ENCODE measurements at places on chromosomes 2 and 18.
A peak's percentile ranks its signal among the peaks of the same experiment; 100 is the strongest.

DNA sequence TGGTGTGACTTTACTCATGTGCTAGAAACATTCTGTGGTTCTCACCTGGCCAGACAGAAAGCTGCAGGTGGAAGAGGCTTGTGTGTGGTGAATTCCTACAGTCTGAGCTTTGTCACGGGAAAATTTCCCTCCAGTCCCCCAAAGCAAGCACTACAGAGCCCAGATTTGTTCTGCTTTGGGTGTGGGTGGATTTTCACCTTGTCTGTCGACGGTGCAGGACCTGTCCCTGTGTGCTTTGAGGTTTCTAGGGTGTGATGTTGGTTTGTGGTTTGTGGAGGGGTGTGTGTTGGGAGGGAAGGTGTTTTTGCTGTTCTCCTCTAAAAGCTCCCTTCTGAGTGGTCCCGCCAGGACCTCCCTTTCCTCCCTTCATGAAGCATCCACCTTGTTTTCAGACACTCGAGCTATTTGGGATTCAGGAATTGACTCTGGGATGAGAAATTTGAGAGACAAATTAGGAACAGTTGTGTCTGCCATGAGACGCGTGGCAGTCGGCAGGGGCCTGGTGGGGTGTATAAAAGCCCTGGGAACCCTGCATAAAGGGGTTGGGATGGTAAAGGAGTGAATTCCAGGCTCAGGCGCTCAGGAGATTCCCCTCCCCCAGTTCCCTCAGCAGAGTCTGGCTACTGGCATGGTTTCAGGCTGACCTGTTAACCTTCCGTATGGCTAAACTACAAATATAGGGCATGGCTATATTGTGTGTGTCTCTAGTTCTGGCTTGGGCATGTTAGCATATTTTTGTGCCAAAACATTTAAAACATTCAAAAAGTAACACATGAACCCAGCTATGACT, 65.5 kb downstream of the DGKD start:
- no peak for DNase-seq

- DNase-seq, result peak; percentile 79
These were observed 101.9 kb downstream of the DNER start for GRCh38 chr2:229612384-229612971.

GRCh38 chr2:30692829-30693275, 114.4 kb downstream of the CAPN13 start:
- DNase-seq, result no peak

GRCh38 chr2:71613953-71614925, 160.9 kb downstream of the DYSF start:
- DNase-seq, result no peak

GRCh38 chr2:137190411-137191195, 425.3 kb downstream of the THSD7B start:
- DNase-seq, result no peak

GRCh38 chr18:66013969-66014368, 263.2 kb downstream of the CDH7 start:
- no peak for DNase-seq

DNA sequence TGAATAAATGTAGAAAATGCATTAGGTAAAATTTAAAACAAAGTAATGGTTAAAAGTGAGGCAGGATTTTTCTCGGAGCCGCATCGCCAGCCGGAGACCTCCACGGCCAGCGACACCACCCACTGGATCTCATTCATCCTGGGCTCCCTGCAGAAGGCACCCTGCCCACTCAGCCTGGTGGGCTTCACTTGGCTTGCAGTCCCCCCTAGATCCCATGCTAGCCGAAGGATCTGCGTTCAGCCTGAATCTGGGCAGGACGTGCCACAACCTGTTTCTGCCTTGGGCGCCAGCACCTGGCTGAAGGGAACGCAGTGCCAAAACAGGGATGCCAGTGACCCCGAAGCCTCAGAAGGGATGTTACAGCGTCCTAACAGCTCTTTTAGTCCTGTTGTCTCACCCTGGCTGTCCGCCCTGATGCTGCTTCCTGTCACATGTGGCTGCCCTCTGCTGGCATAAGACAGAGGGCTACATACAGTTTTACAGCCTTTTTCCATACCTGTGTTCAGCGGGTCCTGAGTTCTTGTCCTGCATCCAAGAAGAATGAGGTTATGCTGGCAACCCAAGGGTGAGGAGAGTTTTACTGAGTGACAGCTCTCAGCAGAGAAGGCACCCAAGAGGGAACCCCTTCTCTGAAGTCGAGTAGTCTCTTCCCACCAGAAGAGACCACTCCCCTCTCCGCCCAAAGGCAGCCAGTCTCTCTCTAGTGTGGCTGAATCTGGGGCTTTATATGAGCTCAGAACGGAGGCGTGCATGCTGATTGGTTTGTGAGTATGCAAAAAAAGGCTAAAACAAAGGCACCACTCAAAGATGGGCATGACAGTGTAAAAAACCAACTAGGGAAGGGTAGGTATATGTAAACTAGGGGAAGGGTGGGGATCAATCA, 173.1 kb upstream of the GYPC start:
- DNase-seq, result no peak

DNA sequence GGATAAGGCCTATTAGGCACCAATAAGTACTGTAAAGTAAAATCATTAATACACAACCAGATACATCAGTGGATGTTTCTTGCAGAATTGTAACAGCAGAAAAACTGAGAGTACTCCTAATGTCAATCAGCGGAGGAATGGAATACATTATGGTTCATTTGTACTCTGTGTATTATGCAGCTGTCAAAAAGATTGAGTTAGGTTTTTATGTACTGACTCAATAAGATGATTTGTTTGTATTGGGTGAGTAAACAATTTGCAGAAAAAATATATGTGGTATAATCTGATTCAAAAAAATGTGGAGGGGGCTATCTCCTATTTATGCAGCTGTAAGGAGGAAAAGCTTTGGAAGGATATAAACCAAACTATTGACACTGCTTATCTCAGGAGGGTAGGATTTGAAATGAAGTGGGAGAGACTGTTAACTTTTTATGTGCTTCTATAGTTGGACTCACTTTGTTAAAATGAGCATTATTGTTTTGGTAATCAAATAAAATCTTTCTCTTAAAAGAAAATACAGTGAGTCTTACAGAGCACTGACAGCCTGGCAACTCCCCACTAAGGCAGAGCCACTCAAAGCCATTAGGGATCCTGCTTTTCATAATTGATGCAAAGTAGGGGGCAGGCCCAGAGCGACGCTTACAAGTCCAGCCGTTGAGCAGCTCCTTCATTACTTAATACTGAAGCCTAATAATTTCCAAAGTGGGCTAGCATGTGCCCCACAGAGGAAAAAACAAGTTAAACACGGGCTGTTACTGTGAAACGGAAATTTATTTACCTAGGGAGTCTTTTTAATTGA, 168.8 kb downstream of the PHLPP1 start:
- DNase-seq, result no peak

Data from pons (tissue), 1 donor.